CD14-positive monocyte (primary cell): ENCODE measurements at places on chromosomes 4 and X.

DNA sequence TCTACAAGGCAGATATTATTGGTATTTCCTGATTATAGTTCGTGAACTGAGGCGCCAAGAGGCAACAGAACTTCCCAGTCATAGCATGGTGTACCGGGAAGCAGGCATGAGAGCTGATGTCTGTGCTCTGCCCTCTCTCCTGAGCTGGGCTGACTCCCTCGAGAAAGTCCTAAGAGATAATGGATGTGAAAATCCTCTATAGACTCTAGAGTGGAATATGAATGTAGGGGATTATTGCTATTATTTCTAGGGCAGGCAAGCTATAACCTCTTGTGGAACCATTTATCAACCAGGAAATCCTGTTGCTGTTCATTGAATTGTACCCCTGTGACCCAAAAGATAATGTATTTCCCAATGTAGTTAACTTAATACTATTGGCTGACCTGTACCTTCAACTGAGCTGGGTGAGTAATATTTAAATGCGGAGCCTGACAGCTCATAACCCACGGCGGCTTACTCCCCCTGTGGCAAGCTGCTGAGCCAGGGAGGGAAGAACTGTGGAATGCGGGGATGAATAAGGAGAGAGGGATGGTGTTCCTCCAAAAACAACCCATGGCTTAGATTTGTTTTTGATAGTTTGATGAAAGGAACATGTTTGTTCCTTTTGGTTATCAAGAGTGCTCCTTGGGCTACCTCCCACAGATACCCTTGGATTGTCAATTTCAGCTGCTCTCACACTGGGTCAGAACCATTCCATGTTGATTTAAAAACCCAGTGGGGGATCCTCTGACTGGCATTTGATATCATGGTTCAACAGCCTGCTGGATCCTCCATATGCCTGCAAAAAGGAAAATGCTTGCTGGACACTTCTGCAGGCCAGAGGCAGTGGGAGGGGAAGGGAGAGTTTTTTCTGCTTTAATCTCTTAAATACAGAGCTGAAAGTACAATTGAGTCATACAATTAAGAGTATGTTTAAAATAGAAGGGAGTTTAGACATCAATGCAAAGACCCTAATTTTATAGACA lies 339.0 kb upstream of the BOD1L1 start:
- DNase-seq, result no peak

DNA sequence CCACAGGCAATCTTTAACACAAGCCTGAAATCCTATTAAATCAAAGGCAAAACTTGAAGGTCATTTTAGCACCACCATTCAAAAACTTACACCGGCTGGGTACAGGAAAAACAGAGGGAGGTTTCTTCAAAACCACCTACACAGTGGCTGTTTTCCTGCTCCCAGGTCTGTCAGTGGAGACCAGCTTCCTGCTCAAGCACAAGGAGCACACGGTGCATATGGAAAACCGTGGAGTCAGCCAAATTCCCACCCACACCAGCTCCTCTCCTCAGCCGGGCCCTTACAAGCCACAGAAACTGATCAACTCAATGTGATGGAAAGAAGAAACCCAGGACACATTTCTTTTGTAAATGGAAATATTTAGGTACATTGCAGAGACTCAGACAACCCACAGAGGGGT lies 14.3 kb upstream of the FAM241A start:
- DNase-seq, result no peak

DNA sequence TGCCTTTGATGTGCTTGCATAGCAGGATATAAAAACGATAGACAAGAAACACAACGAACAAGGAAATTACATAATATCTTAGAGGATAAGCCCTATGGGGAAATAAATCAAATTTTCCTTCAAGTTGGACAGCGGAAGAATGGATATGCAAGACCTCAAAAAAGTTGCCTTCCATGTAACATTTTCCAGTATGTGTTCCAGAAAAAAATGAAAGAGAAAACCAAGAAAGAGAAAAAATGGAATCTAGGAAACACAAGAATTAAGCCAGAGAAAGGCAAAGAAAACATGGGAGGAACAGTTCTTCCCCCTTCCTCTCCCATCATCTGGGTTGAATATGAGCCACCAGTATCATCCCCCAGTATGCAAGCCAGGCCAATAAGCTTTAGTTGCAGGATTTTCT lies 34.6 kb upstream of the MID1 start:
- no peak for DNase-seq

GRCh38 chrX:49029876-49030275 lies 13.3 kb downstream of the TFE3 start:
- DNase-seq, result no peak

DNA sequence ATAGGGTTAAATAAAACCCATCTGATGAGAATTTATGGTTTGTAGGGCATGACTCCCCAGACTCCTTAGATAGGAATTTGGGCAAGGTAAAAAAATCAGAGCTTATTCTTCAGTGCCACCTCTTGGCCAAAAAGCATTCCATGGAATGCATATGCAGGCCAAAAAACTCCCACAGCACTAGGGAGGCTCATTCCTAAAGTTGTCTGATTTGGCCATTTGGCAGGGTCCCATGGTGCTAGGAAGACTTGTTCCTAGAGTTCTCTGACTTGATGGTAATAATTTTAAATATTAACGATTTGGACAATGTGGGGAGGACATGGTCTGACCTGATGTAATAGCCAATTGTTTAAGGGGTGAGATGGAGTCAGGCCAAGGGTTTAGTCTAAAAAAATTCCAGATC lies 93.0 kb downstream of the SPIN4 start:
- no peak for DNase-seq
